NCI-H2029 (cell line): ENCODE measurements at places on chromosomes 2 and 18.

- no peak for DNase-seq
Observed at GRCh38 chr2:39934851-39935250, 155.8 kb upstream of the THUMPD2 start.

DNA sequence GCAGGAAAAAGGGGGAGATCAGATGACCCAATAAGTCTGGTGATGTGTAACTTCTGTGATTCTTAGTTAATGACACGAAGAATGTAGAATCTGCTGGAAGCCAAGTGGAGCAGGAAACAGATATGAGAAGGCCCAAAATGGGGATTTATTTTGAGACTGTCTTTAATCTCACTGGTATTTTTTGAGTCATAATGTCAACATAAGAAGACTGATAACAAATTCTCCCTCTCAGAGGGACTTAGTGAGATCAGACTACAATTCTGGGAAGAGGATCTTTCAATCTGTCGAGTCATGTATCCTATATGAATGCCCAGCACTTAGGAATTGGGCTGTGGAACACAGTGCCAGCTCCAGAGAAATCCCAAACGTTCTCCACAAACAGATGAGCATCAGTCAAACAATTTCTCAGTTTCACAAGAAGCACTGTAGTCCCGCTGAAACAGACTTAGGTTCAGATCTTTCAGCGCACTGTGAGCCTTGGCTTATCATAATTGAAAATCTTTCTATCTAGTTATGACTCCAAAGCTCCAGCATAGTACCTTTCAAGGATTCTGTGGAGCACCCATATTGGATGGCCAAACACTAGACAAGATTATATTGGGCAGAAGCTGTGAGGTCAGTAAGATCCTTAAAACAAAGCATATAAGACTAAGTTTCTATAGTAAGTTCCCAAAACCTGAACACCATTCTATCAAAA lies 738.2 kb downstream of the LRP1B start:
- DNase-seq: no peak

GRCh38 chr18:63237881-63238692 lies 81.5 kb downstream of the BCL2 start:
- DNase-seq: no peak

DNA sequence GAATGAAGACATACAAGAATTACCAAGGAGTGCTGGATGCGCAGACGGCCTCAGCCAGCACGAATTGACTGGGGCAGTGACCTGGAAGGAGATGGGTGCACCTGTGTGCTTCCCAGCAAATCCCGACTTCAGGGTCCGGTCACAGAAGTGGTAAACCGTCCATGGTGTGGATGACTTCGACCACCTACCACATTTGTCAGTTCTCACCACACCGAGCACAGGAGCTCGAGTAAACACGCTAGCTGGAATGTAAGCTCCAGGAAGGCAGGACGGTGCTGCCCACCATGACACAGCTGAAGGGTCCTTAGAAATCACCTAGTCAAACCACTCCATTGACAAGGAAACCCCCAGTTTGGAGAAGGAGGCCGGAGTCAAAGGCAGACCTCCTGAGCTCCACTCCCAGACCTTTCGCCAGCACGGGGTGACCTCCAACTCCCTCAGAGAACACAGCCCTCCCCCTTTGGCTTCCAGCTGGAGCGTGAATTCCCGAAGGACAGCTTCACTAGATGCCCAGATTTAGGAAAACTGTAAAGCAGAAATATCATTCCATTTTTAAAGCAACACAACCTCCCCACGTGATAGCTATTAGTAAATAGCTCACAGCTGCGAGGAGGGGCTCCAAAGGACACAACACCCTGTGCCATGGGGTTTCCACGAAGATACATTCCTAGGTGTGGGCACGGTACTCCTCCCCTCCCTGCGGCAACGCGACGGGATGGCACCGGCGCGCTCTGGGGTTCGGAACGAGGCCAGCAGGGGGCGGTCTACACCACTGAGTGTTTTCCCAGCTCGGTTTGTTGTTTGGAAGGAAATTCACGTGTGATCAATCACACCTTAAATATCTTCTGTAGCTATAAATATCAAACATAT lies 34.1 kb upstream of the GNAL start:
- DNase-seq: no peak

GRCh38 chr2:47028171-47028570 lies 112.6 kb upstream of the MCFD2 start:
- DNase-seq: no peak

GRCh38 chr2:80302314-80303005 lies 2.1 kb downstream of the LRRTM1 start:
- no peak for DNase-seq

DNA sequence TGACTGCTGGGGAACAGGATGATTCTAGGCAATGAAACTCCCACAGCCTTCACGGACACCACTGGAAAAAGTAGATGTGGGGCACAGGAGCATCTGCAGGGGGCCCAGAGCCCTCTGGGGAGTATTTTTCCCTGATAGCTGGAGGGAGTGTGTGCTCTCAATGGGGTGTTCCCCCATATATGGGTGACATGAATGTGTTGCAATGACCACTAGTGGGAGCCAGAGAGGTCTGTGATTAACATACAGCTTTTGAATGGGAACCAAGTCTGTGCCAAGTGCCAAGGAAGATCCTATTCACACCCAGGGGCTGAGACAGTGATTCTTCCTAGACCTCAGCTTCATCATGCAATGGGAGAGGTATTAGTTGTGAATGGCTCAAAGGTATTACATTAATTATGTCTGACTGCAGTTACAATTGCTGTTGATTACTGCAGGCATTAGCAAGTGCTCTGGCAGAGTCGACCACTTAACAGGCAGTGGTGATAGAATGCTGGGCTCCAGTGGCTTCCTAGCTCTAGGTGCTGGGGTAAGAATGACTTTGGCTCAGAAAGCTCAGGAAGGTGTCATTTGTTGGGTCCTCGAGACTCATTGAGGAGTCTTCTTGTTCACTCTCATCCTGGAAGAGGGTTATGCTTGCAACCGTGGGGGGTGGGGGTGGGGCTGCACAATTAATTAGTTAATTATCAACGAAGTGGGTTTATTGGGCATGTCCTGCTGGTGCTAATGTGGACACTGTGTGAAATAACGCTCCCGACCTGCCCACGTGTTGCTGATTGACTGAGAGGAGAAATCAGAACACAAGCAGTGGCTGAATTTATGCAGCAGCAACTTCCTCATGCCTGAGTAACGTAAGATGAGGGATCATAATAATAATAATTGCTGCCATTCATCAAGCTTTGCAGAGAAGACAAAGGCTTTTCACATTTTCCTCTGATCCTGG lies 194.1 kb downstream of the CLIP4 start:
- DNase-seq: peak; percentile 44

DNA sequence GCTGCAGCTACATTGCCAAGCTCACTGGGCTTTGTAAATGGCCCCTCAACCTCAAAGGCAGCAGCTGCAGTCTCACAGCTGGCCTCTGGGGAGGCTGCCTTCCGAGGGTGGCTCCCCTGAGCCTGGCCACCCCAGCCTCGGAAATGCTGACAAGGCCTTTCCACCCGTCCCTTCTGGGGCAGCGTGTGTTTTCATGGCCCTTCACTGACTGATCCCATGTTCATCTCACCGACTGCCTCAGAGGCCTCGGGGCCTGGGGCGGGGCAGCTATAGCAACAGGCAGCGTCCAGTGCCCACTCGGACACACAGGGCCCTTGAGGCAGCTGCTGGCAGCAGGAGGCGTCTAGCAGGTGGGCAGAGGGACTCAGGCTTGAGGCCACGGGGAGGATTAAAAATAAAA lies 149.7 kb downstream of the GLI2 start:
- DNase-seq: no peak

DNA sequence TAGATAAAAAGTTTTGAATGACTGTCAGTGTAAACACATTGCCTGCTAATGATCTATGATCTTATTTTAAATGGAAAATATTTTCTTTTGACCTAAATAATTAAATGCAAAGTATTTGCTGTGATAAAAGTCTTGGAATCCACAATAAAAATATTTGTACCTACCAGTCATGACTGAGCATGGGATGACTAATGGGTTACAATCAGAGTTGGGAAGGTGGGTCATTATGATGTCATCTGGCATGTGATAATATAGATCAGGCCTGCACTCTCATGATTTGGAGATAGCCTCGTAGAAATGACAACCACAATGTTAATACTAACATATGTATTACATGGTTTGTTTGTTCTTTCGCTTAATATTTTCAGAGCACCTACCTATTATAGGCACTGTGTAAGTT lies 848.8 kb upstream of the KLHL29 start:
- no peak for DNase-seq

GRCh38 chr2:240632306-240632721 lies 7.0 kb downstream of the GPR35 start:
- DNase-seq: no peak

DNA sequence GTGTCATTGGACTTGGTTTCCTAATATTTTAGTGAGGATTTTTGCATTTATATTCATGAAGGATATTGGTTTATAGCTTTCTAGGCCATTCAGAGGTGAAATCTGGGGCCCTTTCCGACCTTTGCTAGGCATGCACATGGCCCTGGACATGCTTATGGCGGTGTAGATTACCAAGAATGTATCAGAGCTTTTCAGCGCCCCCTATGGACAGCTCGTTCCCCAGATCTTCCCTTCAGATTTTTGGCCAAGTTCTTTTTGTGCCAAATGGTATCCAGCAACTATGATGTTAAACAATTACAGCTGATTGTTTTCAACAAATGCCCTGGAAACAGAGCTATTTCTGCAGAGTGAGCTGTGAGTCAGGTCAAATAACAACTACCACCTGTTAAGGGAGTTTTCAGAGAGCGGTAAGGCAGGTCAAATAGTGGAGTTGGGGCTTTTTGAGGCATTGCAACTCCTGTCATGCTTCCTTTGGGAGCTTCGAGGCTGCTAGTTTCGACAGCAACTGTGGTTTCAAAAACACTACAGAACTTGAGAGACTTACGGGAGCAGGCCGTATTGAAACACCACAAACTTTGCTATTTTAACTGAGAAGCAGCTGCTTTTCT lies 188.3 kb downstream of the ZNF516 start:
- no peak for DNase-seq

- peak; percentile 75 for DNase-seq
Observed at GRCh38 chr2:170770606-170771420, 635 bp downstream of the ERICH2 start.

DNA sequence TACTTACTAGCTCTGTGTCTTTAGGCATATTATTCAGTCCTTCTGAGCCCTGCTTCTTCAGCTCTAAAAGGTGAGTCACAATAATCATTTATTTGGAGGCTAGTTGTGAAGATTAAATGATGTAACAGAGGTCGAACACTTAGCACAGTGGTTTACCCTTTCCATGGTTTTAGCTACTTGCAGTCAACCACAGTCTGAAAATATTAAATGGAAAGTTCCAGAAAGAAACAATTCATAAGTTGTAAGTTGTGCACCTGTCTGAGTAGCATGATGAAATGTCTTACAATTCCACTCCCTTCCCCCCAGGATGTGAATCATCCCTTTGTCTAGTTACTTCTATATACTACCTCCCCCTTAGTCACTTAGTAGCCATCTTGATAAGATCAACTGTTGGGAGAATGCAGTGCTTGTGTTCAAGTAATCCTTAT lies 217.6 kb upstream of the THUMPD2 start:
- DNase-seq: no peak

DNA sequence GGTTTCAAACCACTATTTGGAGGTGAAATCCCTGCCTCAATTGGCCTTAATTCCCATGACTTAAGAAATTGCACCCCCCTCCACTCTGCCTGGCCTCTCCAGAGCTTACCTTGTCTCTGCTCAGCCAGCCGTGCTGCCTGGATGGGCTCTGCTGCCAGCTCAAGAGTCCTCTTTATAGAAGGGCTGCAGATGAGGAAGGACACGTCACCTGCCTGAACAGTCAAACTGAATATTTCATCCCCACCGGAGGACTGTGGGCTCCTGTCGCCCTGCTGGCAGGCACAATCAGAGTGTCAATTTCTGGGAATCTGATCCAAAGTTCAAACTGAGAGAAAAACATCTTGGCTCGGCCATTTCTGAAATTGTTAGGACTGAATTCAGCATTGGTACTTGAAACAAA lies at the start of gene OTOS:
OTOS (minus strand) TSS at position 148 of the 400 bp plus-strand sequence. CDS start 332 bp downstream, outside the sequence.
- peak; percentile 85 for DNase-seq

DNA sequence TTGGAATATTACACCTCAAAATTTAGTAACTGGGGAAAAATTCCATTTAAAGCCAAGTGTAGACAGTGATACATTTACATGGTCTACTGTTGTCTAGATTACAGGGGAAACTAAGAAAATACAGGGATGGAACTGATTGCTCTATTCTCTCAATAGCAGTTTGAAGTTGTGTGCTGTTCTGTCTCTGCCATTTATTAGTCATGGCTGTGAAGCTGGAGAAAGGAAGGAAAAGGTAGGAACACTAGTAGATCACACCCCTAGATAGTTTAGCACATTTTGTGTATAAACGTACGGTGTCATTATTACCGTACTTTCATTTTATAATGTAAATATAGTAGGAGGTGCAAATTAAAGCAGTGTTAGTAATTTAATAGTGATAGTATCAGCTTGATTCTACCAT lies 170.5 kb downstream of the PHLPP1 start:
- no peak for DNase-seq

DNA sequence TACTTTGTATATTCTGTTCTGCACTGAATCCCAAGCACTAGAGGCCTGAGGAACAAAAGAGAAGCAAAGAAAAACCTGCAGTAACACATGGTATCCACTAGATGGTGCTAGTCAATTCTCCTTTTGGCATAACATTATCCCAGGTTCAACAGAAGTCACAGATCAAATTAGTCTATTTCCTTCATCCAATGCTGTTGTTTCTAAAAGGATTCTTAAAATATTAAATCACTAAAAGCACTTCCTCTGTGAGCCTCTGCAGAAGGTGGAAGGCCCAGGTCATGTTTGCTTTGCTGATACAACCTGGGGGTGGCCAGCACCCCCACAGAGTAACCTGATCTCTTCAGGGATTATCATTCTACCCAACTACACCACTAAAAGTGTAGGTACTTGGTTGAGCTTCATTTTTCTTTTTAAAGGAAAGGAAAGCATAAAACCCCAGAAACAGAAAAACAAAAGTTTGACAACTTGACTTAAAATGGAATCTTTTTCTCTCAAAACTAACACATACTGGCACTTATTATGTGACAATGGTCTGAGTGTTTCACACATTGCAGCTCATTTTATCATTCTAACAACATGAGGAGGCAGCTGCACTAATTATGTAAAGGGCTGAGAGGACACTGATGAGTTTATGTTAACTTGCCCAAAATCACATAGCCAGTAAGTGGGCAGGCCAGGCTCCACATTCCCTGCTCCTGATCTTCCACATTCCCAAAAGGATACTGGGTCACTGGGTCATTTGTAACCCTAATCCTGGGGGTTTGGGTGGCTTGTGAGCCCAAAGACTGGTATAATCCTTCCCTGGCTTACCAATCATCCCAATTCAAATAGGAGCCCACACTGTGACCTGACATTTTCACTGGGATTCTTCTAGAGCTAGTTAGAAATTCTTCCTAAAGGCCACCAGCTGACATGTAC lies 66.8 kb upstream of the DNER start:
- DNase-seq: peak; percentile 27

DNA sequence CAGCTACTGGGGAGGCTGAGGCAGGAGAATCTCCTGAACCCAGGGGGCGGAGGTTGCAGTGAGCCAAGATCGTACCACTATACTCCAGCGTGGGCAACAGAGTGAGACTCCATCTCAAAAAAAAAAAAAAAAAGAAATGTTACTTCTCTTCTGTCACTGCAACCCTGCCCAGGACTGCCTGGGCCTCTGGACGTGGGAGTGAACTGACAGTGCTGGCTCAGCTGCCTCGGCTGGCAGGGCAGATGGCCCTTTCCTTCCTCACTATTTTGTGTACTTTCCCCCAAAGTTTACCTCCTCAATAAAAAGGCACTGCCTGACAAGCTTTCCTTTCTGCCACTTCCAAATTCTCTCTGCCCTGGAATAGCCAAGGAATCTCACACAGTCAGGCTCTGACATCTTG lies 12.5 kb upstream of the GPR155 start:
- no peak for DNase-seq

- DNase-seq: no peak
Observed at GRCh38 chr18:48303883-48304282, 105.3 kb downstream of the ZBTB7C start.

GRCh38 chr2:9288233-9288632 lies 81.6 kb downstream of the ASAP2 start:
- DNase-seq: no peak
